ENCODE measurements at places on chromosomes 2 and 18.

- no peak for DNase-seq
Measured at GRCh38 chr2:120966510-120967254, 231.0 kb downstream of the GLI2 start.

DNA sequence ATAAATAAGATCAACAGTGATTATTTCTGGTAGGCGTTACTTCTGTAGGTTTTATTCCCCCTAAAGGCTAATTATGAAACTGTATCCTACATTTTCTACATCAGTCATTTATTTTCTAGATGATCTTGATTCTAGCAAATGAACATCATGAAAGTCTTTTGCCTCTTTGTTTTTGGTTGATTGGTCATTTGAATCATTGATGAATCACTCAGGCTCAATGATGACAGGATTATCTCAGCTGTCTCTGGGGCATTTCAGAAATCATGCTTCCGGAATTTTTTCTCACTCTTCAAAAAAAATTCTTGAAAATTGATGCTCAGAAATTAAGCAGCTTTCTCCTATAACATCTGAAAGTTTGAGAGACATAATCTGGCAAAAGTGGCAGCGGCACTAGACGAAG, 298.9 kb upstream of the TCF4 start:
- DNase-seq, result no peak

GRCh38 chr18:53747210-53747609, 477.3 kb downstream of the MBD2 start:
- DNase-seq, result no peak

DNA sequence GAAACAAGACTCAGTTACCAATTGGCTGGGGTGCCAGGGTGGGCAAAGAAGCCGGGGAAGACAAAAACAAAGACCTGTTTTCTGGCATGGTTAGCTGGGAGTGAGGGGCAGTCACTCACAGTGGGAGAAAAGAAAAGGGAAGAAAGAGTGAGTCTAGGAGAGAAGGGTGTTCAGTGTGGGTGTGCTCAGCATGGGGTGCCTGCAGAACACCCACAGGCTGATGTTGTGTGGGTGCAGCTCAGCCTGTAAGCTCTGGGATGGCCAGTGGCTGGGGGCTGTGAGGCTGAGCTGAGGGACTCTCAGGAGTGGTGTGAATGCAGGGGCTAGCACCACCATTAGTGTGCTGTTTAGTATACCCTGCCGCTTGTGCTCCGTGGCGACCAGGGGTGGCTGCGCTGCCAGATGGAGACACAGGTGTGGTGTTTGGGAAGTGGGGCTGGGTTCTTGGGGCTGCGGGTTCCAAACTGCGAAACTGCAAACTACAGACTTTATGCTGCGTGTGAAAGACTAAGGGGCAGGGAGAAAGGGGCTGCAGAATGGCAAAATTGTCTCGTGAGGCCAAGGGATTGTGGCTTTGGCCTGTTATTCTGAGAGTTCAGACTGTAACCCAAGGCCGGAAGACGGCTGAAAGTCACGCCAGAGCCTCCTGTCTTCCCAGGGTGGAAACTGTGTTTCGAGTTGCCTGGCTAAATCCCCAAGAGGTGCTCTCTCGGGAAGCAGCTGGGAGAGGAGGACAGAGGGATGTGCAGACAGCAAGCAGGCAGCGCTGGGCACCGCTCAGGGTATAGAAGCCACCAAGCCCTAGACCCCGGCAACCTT, 156.3 kb downstream of the TTC32 start:
- no peak for DNase-seq

DNA sequence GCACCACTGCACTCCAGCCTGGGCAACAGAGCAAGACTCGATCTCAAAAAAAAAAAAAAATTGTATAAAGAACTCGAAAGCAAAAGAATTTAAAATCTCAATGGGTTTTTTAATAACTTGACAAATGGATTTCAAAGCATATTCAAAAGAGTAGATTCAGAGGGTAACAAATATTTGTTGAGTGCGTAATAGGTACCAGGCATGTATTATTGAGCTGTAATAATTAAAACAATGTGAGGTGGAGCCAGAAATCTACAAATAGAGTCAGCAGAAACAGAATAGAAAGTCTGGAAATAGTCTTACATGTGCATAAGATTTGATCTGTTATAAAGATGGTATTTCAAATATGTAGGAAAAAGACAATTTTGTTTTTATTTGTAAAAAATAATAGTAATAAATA, 19.1 kb upstream of the RAB11FIP5 start:
- no peak for DNase-seq
